ENCODE measurements at places on chromosomes 13 and 19. TPM values are rescaled to one million over a fixed set of nuclear protein-coding genes. Genes with fewer than 3 reads are reported as not detected.

The CCDC9 gene
- total RNA-seq, result 6.2 TPM

The ZNF845 gene
- total RNA-seq, result 9.9 TPM

The CHST8 gene
- total RNA-seq, result not detected

The FCGBP gene
- total RNA-seq, result 0.38 TPM

The PET100 gene
- total RNA-seq, result 9.6 TPM

The C19orf38 gene
- total RNA-seq, result 2.3 TPM

The ZIC2 gene
- not detected for total RNA-seq

The C1QTNF9 gene
- total RNA-seq, result not detected

The CRX gene
- total RNA-seq, result not detected

The LMTK3 gene
- not detected for total RNA-seq

The MRPL57 gene
- 23.2 TPM for total RNA-seq

The IGSF23 gene
- 0.19 TPM for total RNA-seq

The NAPSA gene
- total RNA-seq, result 0.28 TPM

The ZNF331 gene
- total RNA-seq, result 17.5 TPM

The FGF14 gene
- total RNA-seq, result not detected

The MBD3L3 gene
- not detected for total RNA-seq

The ATP5F1D gene
- 29.1 TPM for total RNA-seq

The SNAPC2 gene
- 12.1 TPM for total RNA-seq

The ZNF431 gene
- 2.3 TPM for total RNA-seq

The ANGPTL4 gene
- total RNA-seq, result 132 TPM

The DACT3 gene
- total RNA-seq, result 2.9 TPM

The IFI30 gene
- 74.4 TPM for total RNA-seq

The ZNF17 gene
- 9.9 TPM for total RNA-seq

The KMT2B gene
- 3.3 TPM for total RNA-seq

The LRRC63 gene
- 0.28 TPM for total RNA-seq

The SLC7A10 gene
- total RNA-seq, result not detected

Measured in regular cardiac myocyte (primary cell).